Stimulated activated CD4-positive, alpha-beta T cell treated with anti-CD3 and anti-CD28 coated beads, Interleukin-1b, Interleukin-23, amount 100 ng/mL, for 24 hours (primary cell): ENCODE measurements at places on chromosomes 7 and 10.
A peak's percentile ranks its signal among the peaks of the same experiment; 100 is the strongest.

DNA sequence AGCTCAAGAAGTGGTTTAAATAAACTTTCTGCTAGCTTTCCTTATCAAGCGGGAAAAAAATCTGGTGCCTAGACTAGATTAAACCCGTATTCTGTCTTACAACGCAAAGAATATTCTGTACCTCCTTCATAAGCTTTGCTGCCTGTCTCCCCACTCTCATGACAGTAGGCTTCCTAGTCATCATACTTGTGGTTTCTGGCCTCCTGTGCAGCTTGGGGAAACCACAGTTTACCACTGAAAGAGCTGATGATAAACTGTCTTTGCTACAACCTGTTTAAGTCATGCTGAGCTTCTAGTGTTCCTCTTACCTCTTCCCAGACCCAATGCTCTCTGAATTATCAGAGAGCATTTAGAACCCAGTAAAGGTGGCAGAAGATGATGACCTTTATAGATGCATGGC lies 55.0 kb downstream of the PODXL start:
- no peak for DNase-seq

GRCh38 chr10:31929261-31930022 lies 811 bp upstream of the ARHGAP12 start:
- DNase-seq: no peak

GRCh38 chr10:113320987-113321386 lies 231.9 kb upstream of the HABP2 start:
- DNase-seq: no peak

DNA sequence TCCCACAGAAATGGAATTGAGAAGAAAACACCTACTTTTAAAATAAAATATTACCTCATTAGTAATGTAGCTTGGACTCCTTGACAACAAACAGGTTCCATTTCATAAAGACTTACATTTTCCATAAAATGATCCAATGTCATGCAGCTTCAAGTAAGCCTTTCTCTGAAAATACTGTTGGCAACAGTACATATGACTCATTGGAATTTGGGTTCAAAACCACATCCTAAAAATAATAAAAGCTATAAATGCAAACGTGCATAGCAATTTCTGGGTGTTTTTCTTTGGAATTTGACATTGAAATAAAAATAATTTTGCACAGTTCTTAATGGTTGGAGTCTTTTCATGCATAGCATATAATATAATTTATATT lies 47.9 kb downstream of the FHIP2A start:
- DNase-seq: no peak

- DNase-seq: no peak
Observed at GRCh38 chr10:79948976-79949722, at the start of gene SFTPD. TSS of gene SFTPD (minus strand) at chr10:79949105. CDS start at chr10:79946659, 2,446 bp downstream.

DNA sequence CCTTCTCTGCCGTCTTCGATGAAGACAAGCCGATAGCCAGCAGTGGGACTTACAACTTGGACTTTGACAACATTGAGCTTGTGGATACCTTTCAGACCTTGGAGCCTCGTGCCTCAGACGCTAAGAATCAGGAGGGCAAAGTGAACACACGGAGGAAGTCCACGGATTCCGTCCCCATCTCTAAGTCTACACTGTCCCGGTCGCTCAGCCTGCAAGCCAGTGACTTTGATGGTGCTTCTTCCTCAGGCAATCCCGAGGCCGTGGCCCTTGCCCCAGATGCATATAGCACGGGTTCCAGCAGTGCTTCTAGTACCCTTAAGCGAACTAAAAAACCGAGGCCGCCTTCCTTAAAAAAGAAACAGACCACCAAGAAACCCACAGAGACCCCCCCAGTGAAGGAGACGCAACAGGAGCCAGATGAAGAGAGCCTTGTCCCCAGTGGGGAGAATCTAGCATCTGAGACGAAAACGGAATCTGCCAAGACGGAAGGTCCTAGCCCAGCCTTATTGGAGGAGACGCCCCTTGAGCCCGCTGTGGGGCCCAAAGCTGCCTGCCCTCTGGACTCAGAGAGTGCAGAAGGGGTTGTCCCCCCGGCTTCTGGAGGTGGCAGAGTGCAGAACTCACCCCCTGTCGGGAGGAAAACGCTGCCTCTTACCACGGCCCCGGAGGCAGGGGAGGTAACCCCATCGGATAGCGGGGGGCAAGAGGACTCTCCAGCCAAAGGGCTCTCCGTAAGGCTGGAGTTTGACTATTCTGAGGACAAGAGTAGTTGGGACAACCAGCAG lies 60.4 kb upstream of the BTBD16 start:
- DNase-seq: no peak

DNA sequence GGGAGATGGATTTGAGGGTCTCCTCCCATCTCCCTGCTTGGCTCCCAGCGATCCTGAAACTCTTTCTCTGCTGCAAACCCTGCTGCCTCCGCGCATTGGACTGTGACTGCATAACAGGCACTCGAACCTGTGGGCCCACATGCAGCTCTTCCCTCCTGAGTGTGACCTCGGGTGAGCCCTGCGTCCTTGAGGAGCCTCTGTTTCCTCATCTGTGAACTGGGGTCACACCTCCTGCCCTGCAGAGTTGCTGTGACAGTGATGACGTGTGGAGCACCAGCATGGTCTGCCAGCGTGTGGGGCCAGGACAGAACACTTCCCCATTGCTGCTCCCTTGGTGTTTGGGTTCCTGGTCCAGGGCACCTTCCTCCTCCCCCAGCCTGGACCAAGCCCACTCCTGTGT lies 46.9 kb upstream of the PSMG3 start:
- no peak for DNase-seq

DNA sequence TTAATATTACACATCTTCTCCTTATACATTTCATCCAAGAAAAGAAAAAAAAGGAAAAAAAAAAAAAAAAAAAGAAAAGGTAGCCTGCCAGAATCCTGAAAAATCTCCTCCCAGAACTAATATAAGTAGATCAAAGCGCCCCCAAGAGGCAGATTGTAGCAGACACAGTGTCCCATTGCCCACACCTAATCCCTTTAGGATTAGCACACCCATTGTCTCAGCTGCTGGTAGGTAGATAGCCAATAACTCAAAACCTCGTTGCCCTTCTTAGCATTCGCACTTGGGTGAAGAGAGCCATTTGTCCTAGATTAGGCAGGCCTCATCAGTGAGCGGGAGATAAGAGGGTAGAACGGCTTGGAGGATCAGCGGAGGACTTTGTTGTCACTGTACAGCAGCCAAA lies 100.2 kb upstream of the SORCS1 start:
- no peak for DNase-seq

DNA sequence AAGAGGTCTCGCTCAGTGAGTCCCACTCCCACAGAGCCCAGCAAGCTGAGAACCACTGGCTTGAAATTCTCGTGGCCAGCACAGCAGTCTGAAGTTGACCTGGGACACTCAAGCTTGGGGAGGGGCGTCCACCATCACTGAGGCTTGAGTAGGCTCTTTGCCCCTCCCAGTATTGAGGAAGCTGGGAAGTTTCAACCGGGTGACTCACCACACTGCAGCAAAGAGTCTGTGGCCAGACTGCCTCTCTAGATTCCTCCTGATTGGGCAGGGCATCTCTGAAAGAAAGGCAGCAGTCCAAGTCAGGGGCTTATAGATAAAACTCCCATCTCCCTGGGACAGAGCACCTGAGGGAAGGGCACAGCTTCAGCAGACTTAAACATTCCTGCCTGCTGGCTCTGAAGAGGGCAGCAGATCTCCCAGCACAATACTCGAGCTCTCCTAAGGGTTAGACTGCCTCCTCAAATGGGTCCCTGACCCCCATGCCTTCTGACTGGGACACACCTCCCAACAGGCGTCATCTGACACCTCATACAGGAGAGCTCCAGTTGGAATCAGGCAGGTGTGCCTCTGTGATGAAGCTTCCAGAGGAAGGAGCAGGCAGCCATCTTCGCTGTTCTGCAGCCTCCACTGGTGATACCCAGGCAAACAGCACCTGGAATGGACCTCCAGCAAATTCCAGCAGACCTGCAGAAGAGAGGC lies 970.9 kb upstream of the LRRN3 start:
- no peak for DNase-seq

DNA sequence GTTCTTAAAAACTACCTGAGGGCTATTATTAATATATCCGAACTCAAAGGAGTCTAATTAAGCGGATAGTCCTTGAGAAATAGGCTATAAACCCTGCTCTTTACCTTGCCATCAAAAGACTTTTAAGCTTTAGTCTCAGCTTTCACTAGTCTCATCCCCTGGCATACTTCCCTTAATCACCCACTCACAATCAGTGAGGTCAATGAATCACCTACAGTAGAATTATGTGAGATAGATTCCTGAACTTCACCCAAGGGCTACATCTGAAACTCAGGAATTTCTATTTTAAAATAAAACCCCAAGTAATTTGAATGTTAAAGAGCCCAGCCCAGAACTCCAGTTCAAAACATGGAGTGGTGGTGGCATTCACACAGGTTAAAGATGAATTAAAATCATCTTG lies 108.7 kb downstream of the ETV1 start:
- no peak for DNase-seq

GRCh38 chr7:75953931-75954330 lies 39.0 kb downstream of the POR start:
- DNase-seq: no peak

- DNase-seq: no peak
Observed at GRCh38 chr7:93327006-93327633, 95.0 kb downstream of the VPS50 start.

- DNase-seq: no peak
Observed at GRCh38 chr10:126235979-126236851, 152.1 kb downstream of the ADAM12 start.

DNA sequence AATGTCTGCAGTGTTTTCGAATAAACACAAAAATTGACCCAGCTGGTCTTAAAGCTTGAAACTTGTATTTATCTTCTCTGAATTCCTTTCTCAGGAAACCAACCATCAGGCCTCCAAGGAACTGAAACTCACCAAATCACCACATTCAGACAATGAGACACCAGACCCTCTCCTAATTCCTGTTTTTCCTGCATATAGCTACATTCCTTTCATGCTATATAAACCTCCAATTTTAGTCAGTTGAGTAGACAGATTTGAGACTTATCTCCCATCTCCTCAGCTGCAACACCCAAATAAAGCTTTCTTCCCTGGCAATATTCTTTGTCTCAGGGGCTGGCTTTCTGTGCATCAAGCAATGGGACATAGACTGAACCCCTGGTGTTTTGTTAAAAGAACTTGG lies 317.0 kb downstream of the CACNA2D1 start:
- DNase-seq: no peak

GRCh38 chr10:61750943-61751471 lies 88.3 kb downstream of the CABCOCO1 start:
- DNase-seq: peak; percentile 54

DNA sequence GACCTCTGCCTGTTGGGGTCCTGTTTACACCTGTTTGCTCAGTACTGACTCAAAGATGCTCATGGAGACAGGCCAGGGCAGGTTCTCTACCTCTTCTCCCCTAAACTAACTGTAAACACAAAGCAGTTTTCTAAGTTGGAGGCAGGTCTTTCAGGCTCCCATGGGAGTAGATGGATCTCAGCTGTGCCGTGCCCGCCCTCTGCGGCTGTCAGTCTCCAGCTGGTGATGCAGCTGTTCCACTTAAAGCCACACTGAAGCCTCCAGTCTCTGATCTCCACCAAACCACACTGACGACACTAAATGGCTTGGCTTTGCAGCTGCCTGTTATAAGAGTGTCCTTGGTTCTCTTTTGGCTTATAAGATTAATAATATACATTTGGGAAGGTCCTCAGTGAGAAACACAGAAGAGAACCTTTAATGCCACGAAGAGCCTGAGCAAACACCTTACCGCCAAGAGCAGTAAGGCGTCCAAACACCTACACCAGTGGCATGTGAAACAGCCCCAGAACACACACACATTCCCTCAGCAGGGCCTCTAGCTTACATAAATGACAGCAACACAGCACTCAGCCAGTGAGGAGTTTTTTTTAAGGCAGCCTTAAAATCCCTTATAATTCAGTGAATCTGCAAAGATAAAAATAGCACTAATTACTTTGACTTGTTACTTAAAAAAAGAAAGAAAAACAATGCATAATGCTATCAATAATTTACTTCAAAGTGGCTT lies 60.4 kb upstream of the KCNIP2 start:
- DNase-seq: no peak

DNA sequence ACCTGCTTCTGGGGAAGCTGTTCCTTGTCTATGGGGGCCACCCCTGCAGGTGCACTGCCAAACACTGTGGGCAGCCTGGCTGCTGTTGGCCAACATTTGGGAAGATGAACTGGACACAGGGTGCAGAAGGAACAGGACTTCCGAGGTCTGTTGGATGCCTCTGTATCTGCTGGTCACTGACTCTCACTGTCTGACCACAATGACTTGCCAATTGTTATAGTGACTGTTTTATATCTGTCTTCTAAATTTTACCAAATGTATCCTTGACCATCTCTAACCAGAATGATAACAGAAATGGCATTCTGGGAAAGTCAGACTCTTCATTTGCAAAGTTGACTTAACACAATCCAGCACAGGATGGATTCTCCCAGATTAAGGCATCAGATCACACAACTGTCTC lies 214.0 kb upstream of the PRSS58 start:
- no peak for DNase-seq

GRCh38 chr7:85829817-85830432 lies 643.1 kb upstream of the SEMA3D start:
- DNase-seq: no peak

GRCh38 chr10:100569687-100570481 lies 34.1 kb downstream of the HIF1AN start:
- DNase-seq: no peak

DNA sequence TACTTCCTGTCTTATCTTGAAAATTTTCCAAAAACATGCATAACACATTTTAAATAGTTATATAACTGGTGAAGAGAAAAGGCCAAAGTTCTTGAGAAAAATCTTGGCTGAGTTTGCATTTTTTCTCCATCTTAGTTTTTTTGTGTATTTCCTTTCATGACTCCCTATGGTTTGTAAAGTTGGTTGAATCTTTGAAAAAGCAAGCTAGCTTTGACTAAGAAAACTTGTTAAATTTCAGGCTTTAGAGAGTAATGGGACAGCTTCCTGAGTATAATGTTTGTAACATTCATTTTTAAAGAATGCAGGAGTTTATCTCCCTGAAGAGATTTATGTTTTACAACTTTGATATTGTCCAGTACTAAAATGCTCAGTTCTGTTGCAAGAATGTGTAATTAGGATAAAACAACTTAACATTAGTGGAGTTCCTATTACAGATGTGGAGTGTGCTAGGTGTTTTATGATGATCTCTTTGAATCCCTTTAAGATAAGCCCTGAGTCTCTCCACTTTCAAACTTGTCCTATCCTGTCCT lies 11.1 kb upstream of the HERPUD2 start:
- no peak for DNase-seq

- no peak for DNase-seq
Observed at GRCh38 chr10:35493196-35494118, 111.7 kb upstream of the GJD4 start.

DNA sequence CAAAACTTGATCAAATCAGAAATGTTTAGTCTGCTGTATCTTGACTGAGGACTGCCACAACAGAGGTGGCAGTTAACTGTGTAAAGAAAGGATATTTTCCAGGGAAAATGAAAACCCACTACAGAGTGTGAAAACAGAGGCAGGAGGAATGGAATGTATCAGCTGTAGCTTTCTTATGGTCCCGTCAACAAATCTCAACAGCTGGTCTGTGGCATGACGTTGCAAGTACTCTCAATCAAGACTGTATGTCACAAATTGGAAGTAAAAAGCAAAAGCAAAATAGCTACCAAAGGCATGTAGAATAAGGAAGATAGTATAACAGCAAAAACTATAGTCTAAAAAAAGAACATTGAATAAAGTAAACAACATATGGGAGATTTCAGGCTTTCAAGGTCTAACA lies 123.5 kb downstream of the KMT2C start:
- no peak for DNase-seq
